ENCODE measurements at places on chromosomes 7 and 10. TPM values are rescaled to one million over a fixed set of nuclear protein-coding genes. Genes with fewer than 3 reads are reported as not detected.

CADPS2 gene
- polyA plus RNA-seq: 11.5 TPM

HOXA13 gene
- 0.37 TPM for polyA plus RNA-seq

SSBP1 gene
- 169 TPM for polyA plus RNA-seq

CRHR2 gene
- 0.22 TPM for polyA plus RNA-seq

VSIR gene
- 40.3 TPM for polyA plus RNA-seq

STOX1 gene
- polyA plus RNA-seq: 5.5 TPM

DOCK1 gene
- polyA plus RNA-seq: 21.5 TPM

KAT6B gene
- polyA plus RNA-seq: 12.9 TPM

IL6 gene
- 921 TPM for polyA plus RNA-seq

RBM20 gene
- polyA plus RNA-seq: 1.6 TPM

All from adipose tissue (tissue), 3 donors.